Caco-2 (cell line): ENCODE measurements at places on chromosomes 2 and 18.
A peak's percentile ranks its signal among the peaks of the same experiment; 100 is the strongest.

GRCh38 chr2:58194458-58194857, 46.7 kb downstream of the FANCL start:
- DNase-seq = no peak

GRCh38 chr2:140586379-140586778, 1544.4 kb downstream of the LRP1B start:
- peak; percentile 57 for DNase-seq

- no peak for DNase-seq
These were observed 1.6 kb upstream of the PUM2 start for GRCh38 chr2:20352230-20352578.

- no peak for DNase-seq
These were observed 12.5 kb upstream of the HAAO start for GRCh38 chr2:42804891-42805290.

- no peak for DNase-seq
These were observed 202.0 kb upstream of the SLC14A2 start for GRCh38 chr18:45413180-45413836.

GRCh38 chr2:2456721-2457120, 125.6 kb upstream of the MYT1L start:
- DNase-seq = no peak

- no peak for DNase-seq
These were observed 263.9 kb downstream of the ALPK2 start for GRCh38 chr18:58364876-58365528.
